Stimulated activated CD4-positive, alpha-beta T cell treated with anti-CD3 and anti-CD28 coated beads, TNF-alpha, amount 100 ng/mL, for 48 hours (primary cell): ENCODE measurements at places on chromosomes 5 and 9.

DNA sequence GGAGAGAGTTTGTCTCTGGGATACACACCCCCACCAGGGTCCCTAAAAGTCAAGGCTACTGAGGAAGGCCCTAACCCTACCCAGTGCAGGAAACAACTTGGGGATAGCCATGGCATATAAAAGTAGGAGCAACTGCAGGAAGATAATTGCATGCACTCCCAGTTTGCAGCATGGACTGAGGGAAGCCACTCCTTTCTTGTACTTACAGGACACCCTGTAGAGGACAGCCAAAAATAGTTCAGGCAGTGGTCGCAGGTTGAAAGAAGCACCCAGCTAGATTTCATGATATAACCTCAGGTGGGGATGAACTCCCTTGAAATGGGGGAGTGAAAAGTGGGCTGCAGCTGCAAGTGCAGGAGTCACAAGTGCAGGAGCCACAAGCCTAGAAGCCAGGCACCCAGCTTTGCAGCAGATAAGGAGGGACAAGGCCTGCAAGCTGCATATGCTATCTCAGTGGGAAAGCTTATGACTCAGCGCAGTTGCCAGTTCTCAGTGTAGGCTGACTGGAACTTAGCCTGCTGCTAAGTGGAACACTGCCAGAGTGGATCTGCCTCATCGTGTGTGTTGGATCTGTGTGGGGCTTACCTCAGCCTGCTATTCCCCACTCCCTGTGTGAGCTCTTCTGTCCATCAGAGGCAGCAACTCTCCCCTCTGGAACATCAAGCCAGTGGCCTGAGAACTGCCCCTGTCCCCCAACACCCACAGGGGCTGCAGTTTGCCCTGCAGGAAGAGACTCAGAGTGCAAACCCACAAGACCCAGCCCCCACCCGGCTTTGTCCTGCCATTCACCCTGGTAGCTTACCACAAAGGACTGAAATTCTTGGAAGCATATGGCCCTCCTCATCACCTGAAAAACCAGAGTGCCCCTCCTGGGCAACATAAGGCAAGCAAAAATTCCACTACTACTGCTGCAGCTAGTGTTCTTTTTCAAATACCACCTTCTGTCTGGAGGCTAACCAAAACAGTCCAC is 42.7 kb downstream of the CYLC2 start:
- no peak for DNase-seq

- no peak for DNase-seq
These were observed 374.9 kb downstream of the TMEM38B start for GRCh38 chr9:106069241-106069640.

GRCh38 chr9:88733651-88734421 is 198.9 kb downstream of the NXNL2 start:
- DNase-seq: no peak

DNA sequence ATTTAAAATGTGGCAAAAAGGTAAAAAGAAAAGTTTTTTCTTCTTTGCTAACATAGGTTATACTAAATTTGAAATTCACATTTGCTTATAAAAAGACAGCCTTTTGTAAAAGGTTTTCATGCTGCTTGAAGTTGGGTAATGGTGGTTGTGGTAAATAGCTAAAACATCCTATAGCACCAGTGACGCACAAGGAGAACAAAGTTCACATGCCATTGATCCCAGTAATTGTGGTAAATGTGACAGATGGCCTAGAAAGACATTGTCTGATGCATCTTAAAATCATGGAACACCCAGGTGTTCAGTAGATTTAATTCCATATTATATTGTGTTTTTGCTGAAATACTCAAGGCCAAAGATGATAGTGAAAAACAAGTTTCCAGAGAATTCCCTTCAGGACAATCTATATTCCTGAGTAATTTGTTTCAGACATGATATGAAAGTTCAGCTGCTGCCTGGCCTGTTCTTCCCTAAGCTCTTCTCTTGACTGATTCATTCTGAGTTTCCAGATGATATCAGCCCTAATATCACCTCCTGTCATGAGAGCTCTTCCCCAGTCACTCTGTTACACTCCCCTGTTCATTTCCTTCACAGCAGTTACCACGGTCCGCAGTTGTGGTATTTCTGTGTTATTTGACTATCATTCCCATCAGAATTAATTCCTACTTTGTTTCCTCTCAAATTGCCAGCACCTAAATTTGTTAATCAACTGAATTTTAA is 4.6 kb upstream of the FBXL17 start:
- no peak for DNase-seq

- DNase-seq: peak; percentile 20
These were observed 802 bp downstream of the SPIN1 start for GRCh38 chr9:88388886-88389605.

DNA sequence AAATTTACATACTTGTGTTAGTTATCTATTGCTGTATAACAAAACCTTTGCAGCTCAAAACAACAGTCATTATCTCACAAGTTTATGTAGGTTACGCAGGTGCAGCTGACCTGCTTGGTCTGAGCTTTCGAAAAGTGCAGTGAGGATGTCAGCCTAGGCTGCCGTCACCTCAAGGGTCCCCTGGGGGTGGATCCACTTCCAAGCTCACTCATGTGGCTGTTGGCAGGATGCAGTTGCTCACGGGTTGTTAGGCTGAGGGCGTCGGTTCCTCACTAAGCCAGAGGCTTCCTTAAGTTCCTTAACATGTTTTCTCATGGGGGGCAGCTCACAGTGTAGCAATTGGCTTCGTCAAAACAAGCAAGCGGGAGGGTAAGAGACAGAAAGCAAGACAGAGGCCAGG is 139.8 kb downstream of the DOCK8 start:
- DNase-seq: no peak

- no peak for DNase-seq
These were observed 549.1 kb downstream of the CDK5RAP2 start for GRCh38 chr9:120030847-120031246.

DNA sequence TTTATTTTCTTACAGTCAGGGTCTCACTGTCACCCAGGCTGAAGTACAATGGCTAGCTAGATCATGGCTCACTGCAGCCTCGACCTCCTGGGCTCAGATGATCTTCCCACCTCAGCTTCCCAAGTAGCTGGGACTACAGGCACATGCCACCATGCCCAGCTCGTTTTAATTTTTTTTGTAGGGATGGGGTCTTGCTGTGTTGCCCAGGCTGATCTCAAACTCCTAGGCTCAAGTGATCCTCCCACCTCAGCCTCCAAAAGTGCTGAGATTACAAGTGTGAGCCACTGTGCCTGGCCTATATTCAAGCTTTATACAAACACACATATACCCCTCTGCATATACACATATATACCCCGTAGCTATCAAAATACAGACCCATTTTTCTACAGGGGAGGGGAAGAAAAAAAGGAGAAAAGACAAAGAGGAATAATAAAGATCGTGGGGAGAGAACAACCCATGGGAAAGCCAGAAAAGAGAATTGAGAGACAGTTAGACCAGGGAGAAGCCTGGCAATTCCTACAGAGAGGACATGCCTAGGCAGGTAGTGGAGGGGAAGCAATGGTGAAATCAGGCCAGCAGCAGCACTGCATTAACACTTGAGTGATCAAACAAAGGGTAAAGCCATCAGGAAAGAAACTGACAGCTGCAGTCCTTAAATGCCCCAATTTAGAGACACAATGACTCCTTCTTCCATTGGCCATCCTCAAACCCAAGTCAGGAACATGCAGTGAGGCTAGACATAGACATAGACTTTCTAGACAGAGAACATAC is 102.7 kb downstream of the EFNA5 start:
- no peak for DNase-seq

- DNase-seq: no peak
These were observed 47.4 kb upstream of the AFAP1L1 start for GRCh38 chr5:149224282-149224681.

DNA sequence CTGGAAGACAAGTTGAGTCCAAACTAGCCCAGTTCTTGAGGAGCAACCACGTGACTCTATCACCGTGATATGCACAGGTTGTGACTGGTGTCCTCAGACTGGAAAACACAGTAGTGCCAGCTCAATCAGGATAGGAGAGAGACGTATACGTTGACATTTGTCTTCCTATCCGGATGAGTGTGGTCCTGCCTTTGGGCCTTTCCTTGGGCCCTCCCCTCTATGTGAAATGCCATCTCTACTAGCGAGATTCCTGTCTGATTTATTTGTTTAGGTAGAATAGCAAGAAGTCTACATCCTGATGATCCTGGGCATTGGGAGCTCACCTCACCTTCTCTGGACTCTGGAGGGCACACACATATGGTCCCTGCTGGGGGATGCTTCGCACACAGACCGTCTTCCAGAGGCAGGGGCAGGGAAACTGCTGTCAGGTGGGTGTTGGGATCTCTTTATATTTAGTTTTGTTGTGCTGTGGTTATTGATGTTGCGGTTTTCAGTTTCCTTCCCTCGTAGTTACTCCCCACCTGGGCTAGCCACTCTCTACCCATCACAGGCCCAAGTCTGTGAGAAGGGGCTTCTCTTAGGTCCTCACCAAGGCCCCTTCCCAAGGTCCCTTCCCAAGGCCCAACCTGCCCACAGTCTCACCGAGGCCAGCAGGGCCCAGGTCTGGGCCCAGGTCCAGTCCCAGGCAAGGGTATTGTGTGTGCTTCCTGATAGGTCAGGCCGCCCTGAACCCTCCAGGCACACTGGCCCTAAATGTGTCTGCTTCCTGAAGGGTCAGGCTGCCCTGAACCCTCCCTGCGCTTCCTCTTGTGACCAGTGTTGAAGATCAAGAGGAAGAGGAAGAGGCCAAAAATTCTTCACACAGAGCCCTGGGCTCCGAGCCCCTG is 19.0 kb upstream of the SPINK4 start:
- DNase-seq: no peak

DNA sequence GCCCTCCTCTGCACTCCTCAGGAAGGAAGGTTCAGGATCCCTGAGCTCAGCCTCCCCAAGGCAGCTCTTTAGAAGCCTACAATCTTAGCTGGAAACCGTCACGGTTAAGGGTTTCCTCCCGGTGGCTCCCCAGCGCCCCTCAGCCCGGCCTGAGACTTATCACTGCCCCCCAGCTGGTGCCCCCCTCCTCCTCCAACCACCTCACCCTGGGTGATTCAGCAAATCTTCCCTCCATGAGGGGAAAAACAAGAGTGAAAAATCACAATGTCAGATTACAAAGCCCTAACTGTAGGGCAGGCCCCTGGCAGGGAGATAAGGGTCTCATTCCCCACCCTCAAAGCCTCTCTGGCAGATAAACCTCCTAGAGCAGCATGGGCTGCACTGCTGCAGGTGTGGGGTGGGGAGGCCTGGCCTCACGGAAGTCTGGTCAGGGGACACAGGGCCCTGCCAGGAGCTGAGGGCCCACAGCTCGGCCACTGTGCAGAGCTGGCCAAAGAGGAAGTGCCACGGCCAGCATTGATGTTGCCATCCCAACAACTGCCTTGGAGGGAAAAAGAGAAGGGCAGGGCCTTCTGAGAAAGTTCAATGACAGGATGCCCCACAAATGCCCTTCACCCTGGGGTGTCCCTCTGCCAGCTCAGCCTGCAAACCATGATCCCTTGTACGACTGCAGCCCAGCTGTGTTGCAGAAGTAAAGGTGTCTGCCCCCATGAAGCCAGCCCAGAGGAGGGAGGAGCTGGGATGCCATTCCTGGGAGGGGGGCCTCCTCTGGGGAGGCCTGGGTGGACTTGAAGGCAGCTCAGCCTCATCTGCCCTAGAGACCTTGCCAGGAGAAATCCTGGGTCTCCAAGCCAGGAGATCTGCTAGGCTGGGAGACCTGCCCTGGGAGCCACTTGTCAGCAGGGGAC is 25.9 kb downstream of the GFI1B start:
- no peak for DNase-seq

DNA sequence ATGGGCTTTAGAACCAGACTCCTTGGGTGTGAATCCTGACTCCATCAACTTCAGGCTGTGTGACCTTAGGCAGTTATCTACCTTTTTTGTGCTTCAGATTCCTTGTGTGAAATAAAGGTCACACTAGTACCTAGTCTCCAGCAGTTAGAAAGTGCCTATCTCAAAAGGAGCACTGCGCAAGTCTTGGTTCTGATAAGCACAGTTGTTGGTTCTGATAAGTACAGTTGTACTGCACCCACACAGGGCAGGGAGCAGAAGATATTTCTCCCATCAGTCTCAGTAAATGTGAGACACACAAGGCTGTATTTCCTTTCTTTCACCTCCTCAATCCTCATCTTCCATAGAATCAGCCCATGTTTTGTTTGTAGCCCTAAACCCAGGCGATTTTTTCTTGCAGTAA is 116.6 kb upstream of the DPYSL3 start:
- no peak for DNase-seq

- no peak for DNase-seq
These were observed 82.2 kb upstream of the SLC24A2 start for GRCh38 chr9:19870988-19871387.

DNA sequence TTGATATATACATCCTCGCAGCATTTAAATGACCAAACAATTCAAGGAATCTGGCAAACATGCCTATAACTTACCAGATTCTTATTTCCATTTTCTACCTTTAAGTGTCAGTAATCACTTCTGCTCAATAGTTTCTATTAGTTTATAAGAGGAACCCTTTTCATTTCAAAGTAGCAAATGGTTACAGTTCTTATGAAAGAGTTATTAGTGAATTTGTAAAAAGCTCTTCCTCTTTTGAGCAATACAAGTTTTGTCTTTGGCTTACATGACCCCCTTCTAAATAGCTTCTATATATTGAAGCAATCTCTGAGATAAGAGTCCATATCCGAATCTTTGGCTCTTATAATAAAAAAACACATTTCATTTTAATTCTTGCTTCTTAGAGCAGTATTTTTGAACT is 42.0 kb downstream of the ELL2 start:
- DNase-seq: no peak
